ENCODE measurements at places on chromosomes 7 and 10.

- peak; percentile 95 for DNase-seq
These were observed 291.2 kb downstream of the AUTS2 start for GRCh38 chr7:69889338-69889975.

DNA sequence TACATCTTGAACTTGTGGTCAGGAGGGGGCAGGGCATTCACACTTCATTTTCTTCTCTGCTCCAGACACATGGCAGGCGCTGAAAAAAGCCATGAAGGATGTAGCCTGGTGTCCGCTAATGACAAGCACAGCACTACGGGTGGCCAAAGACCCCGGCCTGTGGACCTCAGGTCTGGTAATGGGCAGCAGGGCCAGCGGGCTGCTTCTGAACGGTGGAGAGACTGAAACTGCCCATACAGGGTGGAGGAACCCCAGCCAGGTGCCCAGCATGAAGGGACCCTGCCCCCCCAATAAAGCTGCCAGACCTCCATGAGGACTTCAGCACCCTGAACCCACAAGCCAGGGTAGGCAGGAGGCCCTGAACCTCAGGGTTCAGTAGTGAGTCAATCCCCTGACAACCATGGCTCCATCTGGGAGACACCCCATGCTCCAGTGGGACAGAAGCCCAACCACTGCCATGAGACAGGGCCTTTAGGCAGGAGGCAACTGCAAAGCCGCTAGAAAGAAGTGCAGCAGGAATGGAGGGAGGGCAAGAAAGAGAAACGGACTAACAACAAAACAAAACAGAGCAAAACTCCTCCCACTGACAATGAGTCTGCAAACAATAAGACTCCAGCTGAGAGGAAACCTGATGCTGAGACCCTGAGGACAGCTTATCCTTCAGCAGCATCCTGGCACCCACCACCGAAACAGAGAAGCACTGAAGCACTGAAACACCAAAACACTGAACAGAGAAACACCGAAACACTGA is 140.2 kb upstream of the PPP2R2D start:
- DNase-seq = no peak

- DNase-seq = no peak
These were observed 116.6 kb upstream of the FOXP2 start for GRCh38 chr7:114298011-114298410.

DNA sequence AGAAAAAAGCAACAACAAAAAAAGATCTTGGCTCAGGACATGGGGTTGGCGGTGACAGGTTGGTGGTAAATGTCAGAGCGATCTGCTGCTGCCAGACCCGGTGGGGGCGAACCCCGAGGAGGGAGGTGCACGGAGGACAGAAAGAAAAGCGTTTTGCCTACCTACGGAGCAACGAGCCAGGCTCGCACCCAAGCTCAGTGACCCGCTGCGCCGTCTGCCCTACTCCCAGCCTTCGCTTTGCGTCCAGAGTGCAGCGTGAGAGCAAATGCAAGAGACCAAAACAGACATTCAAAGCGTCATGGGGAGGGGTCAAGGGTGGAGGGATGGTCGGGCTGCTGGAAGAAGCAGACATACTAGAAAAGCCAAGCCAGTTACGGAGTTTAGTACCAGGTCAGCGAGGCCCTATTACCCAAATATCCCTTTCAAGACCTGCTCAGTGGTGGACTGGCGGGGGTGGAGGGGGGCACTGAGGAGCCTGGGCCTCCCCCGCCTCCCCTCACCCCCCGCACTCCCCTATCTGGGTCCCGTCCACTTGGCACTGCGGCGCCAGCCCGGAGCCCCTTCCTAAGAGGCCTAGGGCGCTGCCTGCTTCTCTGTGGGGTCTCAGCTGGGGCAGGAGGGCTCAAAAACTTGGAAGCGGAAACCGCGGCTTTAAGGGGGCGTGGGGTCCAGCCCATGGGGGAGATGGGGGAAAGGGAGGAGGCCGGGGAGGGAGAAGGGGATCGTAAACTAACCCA is 66.9 kb downstream of the SLC29A4 start:
- no peak for DNase-seq

GRCh38 chr7:40646717-40647116 is 511.9 kb downstream of the SUGCT start:
- no peak for DNase-seq

DNA sequence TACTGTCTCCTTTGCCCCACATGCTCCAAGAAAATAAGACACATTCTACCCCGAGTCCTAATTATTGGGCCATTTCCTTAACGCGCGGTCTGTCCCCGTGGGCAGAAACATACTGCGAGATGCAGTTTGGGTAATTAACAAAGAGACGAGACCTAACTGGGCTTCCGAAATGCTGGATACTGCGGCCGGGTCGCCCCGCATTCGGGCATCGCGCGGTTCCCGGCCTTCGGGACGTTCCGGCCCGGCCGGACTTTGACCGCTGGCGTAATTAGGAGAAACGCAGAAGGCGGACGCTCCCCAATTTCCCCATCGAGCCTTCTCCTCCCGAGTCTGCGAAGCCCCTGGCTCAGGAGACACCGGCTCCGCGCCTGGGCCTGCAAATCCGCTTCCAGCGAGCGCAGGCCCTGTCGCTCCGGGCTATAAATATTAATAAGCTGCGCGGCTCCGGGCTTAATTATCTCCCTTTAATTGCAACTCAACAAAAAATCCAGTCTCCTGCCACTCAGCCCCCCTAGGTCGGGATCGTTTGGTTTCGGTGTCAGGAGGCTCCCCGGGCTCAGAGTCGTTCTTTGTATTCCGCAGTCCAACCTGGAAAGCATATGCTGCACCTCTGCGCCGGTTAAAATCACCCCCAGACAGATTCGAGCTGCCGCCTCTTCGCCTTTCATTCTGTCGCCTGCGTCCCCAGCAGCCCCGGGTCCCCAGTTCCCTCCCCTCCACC is 131.5 kb downstream of the SPAG6 start:
- no peak for DNase-seq

DNA sequence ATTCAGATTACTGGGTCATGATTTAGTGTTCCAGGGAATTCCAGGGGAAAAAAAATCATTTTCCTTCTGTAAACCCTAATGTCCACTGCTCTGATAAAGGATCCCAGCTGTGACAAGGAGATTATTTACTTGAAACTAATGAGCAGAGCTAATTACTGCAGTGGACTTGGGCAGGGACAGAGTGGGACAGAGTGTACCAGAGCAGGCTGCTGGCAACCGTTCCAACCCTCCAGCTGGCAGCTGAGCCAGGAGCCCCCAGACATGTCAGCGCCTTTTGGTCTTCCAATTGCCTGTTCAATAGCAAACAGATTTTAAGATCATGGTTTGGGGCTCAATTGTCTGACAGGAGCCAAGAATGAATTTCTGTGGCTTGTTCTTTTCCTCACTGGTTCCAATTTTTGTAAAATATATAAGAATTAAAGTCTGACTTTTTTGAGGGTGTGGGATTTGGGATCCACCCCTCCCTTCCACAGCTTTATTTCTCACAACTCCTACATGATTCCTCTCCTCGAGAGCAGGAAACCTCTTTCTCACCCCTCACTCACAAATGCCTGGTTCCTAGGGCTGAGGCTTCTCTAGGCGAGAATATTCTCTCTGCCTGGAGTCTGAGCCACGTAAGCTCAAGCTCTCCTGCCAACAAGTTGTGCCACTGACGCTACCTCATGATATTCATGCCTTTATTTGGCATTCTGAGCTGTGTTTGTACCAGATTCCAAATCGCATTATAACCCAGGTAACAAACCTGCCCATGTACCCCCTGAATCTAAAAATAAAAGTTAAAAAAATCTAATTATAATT is 20.6 kb upstream of the FAM180A start:
- DNase-seq = no peak

- no peak for DNase-seq
These were observed 215.0 kb downstream of the PTPRN2 start for GRCh38 chr7:158372400-158373342.

DNA sequence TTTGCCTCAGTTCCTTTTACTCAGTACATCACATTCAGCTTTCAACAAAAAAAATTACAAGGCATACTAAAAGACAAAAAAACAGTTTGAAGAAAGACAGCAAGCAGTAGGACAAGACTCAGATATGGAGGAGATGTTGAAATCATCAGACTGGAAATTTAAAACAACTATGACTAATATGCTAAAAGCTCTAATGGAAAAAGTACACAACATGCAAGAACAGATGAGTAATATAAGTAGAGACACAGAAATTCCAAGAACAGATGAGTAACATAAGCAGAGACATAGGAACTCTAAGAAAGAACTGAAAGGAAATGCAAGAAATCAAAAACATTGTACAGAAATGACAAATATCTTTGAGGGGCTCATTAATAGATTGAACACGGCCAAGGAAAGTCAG is 402.6 kb downstream of the NEBL start:
- DNase-seq = no peak

GRCh38 chr7:36911788-36912187 is 187.5 kb upstream of the AOAH start:
- DNase-seq = no peak

DNA sequence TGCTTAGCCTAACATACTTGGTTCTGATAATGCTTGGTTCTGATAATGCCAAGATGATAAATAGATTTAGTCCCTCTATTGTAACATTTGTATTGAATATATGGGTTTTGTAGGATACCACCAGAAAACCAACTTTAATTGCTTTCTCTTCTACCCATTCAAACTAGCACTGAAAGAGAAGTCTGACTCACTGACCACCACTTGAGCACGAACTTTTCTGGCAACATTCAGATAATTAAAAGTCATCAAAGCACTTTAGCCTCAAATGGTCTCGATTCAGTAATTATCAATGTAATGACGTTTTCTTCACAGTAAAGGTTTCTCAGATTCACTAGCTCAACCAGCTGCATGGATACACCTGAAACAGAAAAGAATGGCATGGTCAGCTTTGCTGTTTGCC is 63.0 kb downstream of the HDAC9 start:
- DNase-seq = no peak

DNA sequence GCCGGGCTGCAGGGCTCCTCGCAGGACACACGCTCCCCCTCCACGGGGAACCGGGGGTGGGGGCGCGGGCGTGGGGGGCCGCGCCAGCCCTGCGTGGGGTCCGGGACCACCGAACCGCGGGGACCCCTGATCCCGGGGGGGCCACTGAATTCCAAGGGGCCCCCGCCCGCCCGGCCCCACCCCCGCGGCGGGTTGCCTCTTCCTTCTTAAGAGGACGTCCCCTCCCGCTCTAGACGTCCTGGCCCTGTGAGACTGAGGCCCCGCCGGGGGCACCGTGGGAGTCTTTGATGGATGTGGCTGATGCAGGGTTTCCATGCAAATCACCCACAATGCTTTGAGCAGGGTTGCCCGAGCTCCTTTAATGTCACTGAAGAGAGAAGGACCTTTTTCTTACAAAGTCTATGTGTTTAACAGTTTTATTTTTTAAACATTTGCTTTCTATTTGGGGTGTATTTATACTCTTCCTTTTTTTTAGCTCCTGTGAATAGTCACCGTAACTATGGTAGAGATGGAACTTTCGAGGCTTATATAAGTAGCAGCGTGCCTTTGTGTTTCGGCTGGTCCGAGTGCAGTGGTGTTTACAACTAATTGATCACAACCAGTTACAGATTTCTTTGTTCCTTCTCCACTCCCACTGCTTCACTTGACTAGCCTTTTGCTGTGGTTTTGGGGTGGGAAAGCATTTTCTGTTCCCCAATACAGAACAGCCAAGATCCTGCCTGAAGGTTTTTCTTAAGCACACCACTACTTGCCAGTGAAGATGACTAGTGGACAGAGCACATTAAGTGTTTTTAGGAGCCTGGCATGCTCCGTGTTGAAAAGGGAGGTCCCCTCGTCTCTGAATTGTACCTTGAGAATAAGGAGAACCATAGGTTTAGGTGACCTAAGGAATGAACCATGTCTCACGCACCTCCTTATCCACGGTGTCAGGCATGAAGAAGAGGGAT is 44.8 kb downstream of the PDIA4 start:
- peak; percentile 81 for DNase-seq

GRCh38 chr10:26857991-26858706 is 2.6 kb downstream of the ABI1 start:
- DNase-seq = no peak

Measured in NCI-H526 treated with DMSO at 0.1 percent for 48 hours (cell line).